Activated CD4-positive, alpha-beta T cell treated with anti-CD3 and anti-CD28 coated beads for 24 hours (primary cell): ENCODE measurements at places on chromosomes 11 and 22.

GRCh38 chr11:72037554-72038311 is 39.0 kb downstream of the IL18BP start:
- no peak for DNase-seq

GRCh38 chr11:728901-729491 is 18.3 kb upstream of the TALDO1 start:
- no peak for DNase-seq

DNA sequence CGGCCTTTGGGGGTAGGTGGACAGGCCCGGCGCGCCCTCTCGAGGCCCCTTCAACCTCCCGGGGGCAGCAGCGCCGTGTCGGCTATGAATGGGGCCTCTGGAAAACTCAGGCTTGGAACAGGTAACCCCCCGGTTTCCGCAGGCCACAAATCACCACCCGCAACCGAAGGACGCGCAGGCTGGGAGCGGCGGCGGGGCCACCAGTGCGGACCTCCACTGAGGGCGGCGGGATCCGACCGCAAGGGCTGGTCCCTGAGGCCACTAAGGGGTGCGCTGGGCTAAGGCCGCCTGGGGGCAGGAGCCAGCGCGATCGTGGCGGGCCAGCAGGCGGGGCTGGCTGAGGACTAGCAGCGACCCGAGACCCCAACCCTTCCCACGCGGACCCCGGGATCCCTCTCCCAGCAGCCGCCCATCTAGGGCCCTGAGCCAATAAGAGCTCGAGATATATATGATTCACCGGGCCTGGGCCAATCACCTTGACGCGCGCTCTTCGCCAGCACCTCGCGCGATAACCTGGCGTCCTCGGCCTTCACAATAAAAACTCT is 609 bp upstream of the ATF4 start:
- DNase-seq: peak; percentile 95

DNA sequence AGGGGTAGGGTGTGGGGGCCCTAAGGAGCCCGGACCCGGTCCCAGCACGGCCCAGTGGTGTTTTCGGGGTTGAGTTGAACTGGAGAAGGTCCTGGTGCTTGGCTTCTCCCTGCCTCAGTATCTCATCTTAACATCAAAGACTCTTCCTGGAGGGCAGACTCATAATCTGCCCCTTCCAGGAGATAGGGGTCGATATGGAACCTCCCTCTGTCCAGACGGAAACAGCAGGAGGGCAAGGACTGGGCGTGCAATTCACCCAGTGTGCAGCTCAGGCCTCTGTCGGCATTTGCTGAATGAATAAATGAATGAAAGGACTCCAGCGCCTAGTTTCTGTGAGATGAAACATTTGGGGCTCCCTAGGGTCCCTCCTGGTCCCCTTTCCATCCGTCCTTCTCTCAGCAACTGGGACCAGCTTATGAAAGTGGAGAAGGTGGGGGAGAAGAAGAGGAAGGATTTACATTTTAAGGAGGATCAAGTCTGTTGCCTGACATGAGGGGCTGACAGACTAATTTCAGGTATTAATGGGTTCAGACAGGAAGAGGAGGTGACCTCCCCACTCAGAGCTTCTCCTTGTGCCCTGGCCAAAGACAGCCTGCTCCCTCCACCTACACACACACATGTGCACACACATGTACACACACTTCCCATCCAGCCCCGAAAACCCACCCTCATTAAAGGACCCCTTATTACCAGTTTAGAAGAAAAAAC is 1.1 kb upstream of the SHISA8 start:
- DNase-seq: no peak

- no peak for DNase-seq
Observed at GRCh38 chr11:112176077-112176476, 765 bp downstream of the BCO2 start.

GRCh38 chr11:13289081-13289480 is 11.5 kb downstream of the BMAL1 start:
- DNase-seq: no peak

GRCh38 chr11:86812981-86813380 is 12.6 kb downstream of the PRSS23 start:
- no peak for DNase-seq

- DNase-seq: no peak
Observed at GRCh38 chr11:74474316-74474715, 7.0 kb upstream of the KCNE3 start.

GRCh38 chr11:46247090-46247489 is 30.4 kb upstream of the CREB3L1 start:
- DNase-seq: no peak
